NT2/D1 (cell line): ENCODE measurements at places on chromosomes 2 and 18.

GRCh38 chr18:13624563-13625237 is 101.7 kb downstream of the FAM210A start:
- no peak for DNase-seq

DNA sequence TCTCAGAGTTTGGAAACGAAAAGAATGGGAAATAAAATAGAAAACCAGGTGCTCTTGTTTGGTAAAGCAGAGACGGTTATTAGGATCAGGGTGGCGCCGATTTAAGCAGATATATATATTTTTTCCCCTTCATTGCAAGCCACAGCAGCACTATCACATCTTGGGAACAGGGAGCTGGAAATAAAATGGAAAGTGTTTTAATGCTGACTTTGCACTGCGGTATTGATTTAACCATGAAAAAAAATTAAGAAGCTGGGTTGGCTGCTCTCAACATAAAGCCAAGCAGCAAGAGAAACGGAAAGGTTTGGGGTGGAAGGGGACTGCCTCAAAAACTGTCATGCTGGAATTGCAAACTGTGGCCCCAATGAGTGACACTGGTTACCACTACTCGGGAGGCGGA is 102.7 kb upstream of the ZBTB14 start:
- DNase-seq, result no peak

DNA sequence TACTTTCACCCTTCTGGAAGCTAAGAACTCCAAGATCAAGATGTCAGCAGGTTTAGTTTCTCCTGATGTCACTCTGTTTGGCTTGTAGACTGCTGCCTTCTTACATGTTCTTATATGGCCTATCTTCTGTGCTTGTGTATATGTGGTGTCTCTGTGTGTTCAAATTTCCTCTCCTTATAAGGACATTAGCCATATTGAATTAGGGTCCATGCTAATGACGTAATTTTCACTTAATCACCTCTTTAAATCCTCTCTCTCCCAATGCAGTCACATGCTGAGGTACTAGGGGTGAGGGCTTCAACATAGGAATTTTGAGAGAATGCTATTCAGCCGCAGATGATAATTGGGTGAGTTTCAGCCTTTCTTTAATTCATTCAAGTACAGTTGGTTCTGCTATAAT is 458.3 kb upstream of the SYT4 start:
- DNase-seq, result no peak

DNA sequence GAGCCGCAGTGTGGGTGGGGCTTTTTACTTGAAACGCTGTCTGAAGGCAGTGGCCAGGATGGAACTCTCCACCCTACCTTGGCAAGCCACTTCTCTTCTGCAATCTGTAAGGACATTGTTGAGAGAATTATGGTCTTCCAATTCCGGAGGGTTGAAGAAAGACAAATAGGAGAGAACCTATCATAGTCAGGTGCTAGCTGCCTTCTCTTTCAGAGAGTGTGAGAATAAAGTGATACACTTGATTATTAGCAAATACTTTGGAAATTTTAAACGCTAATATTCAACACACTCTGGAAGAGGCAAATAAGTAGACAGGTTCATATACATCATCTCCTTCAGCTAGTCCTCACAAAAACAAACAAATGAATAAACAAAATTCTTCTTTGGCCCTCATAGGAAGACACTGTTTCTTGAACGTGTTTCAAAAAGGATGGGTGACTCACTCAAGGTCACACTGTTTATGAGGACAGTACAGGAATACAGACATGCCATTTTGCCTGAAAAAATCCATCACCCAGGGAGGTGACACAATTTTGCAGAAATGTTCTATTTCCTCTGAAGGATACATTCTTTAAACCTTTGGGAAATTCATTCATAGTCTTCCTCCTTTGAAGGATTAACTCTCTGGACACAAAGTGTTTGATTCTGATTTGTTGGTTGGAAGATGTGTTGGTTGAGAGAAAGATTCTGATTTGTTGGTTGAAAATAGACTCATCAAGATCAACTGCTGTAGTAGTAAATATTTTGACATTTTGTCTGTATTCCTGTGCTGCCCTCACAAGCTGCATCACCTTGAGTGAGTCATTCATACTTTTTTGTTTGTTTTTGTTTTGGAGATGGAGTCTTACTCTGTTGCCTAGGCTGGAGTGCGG is 2.2 kb upstream of the IL1RN start:
- no peak for DNase-seq

DNA sequence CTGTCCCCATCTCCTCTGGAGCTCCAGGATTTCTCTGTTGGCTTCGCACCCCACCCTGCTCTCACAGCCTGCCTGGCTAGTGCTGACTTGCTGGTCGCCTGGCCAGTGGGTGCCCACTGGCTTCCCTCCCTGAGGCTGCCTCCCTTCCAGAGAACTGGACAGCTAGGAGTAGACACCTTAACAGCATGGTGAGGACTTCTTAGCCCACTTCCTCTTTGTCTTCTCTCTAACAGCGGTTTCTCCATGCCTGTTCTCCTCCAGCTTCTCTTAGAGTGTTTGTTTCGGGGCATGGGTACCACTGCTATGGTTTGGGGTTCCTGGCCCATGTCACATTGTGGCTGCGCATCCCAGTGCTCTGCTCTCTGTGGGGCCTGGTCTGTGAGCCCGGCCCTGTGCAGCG is 37.1 kb downstream of the ZNF532 start:
- DNase-seq, result no peak

GRCh38 chr2:238596571-238597551 is 170.1 kb downstream of the ASB1 start:
- DNase-seq, result no peak
